ENCODE measurements at places on chromosomes 5 and 9. TPM values are rescaled to one million over a fixed set of nuclear protein-coding genes. Genes with fewer than 3 reads are reported as not detected.
A peak's percentile ranks its signal among the peaks of the same experiment; 100 is the strongest.

DNA sequence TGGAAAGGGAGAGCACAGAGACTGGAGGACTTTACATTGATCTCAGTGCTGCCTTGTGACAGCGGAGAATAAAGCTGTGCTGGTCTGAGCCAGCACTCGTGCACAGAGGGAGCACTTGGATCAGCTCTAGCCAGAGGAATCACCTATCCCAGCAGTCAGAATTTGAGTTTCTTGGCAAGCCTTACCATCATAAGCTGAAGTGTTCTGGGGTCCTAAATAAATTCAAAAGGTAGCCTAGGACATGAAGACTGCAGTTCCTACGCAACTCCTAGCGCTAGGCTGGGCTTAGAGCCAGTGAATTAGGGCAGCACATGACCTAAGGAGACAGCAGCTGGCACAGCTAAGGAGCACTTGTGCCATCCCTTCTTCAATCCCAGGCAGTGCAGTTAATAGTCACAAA is 119.5 kb downstream of the HMHB1 start:
- DNase-seq: no peak

SLC6A18 gene
- not detected for total RNA-seq

GRCh38 chr5:176658817-176659511 is 11.7 kb downstream of the TSPAN17 start:
- no peak for DNase-seq

- DNase-seq: no peak
Measured at GRCh38 chr5:109291090-109291489, 118.7 kb downstream of the PJA2 start.

DNA sequence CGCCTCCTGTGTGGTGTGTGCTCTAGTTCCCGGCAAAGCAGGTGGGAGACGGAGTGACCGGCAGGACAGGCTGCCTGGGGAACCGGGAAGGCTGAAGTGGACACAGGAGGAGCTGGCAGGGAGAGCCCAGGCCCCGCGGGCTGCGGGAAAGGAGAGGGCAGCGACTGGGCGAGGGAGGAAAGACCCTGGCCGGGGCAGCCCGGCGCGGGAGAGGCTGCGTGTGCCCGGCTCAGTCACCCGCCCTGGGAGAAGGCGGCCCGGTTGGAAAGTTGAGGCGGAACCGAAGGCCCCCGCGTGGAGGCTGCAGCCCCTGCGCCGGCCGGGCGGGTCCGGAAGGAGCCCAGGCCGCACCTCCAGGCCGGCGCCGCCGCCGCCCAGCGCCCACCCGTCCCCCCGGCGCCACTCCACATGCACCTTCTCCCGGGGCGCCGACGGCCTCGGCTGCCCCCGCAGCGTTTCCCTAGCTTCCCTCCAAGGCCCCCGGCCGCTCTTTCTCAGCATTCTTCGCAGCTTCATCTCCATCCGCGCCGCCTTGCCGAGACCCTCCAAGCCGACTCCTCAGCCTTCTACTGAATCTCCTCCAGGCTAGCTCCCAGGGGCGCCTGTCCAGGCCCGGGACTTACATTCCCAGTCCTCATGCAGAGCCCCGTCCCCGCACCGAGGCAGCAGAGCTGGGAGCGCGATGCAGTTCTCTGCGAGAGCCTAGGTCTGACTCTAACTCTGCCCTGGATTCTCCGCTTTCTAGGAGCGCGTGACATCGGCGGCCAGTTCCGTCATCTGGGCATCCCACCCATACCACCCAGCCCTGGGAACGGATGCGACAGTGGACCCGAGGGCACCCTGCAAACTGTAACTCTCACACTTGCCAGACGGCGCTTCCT is 152.0 kb downstream of the ERCC6L2 start:
- no peak for DNase-seq

MYMK gene
- total RNA-seq: not detected

SPATA31D4 gene
- total RNA-seq: not detected

QRFP gene
- not detected for total RNA-seq

DNA sequence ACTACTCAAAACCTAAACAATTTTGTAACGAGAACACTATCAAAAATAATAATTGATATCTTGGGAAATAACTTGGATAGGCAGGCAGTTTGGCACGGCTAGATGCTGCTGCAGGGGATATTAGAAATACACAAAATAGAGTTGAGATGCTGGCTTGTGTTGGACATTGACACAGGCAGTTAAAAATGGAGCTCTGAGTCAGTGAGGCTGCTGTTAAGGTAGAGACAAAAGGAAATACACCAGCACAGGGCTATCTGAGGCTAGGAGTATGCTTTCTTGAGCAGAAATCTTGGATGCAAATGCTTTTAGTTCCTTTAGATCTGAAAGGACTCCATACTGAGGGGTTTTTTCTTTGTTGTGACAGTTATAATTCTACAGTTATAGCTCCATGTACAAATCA is 16.6 kb downstream of the TENT2 start:
- no peak for DNase-seq

DNA sequence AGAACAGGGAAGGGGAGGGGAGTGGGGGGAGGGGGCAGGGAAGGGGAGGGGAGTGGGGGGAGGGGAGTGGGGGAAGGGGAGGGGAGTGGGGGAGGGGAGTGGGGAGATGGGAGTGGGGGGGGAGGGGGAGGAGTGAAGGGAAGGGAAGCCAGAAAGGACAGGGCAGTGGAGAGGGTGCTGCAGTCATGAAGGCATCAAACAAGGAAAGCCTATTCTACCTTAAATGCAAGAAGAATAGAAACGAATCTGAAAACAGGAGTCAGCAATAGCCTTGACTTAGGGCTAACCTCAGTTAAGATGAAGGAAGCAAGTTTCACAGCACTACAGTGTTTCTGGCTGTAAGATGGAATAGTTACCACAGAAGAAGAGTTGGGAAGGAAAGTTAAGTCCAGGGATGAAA is 59.5 kb downstream of the CAMSAP1 start:
- no peak for DNase-seq

DNA sequence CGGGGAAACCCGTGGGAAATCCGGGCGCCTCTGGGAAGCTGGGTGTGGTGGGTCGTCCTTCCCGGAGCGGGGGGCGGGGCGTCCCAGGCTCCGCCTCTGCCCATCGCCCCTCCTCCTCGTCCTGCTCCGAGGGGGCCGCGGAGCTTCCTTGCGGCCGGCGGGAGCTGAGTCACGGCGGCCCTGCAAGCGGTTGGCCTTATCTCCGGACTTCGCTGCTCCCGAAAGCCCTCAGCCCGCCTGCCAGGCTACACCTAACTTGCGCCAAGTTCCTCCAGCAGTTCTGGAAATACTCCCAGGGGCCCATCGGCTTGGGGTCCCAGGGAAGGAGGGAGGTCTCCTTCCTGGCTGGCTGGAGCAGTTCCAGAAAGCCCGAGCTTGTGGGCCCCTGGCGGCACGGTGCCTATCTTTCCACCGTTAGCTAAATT is 54.1 kb upstream of the CDKN2AIPNL start:
- peak; percentile 93 for DNase-seq

MLANA gene
- total RNA-seq: not detected

- no peak for DNase-seq
Measured at GRCh38 chr9:121434969-121435368, 64.7 kb downstream of the GGTA1 start.

DNA sequence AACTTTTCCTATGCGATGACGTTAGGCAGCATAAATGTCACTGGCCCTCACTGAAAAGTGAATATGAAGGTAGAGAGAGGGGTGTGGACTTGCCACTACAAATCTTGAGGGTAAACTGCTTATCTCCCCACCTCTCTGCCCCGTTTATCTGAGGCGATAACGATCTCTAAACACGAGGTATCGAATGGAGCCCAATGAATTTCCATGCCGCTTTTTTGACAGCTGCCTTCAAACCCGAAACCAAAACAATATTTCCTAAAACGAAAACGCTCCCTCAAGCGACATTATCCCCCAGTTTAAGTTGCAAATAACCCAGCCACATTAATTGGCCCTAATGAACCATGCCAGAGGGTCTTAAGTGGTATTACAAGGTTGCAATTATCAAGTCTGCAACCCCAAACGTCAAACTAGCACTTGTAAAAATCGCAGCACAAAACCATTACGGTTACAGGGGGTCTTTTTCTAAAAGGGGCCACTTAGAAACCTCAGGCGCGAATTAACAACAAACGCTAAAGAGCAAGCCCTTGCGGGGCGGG is 1.4 kb downstream of the NR3C1 start:
- no peak for DNase-seq

ADCY2 gene
- 3.3 TPM for total RNA-seq

GRCh38 chr5:68140763-68141162 is 74.8 kb upstream of the PIK3R1 start:
- DNase-seq: no peak

DNA sequence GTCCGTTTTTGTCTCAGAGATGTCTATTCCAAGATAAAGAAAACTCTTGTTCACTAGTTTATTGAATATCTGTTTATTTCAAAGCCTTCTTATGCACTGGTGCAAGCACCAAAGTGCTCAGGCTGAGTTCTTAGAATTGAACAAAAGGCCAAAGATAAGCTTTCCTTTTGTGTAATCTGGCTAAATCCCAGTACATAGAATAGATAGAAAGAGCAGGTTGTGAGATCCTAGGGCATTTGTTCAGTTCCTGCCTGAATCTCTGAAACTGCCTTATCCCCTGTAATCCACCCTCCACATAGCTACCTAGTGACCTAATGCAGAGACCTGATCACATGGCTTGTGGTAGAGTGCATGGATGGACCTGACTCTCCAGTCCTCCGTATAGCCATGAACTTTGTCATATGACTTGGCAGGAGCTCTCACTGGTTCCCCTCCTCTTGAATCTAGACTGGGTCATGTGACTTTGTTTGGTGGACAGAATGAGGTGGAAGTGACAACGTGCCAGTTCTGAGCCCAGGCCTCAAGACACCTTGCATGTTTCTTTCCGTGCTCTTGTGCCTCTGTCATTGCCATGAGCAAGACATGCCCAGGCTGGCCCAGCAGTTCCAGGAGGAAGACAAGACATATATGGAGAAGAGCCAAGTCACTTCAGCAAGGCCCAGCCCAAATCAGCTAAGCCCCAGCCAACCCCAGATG is 139.3 kb upstream of the SHB start:
- no peak for DNase-seq

DOCK8 gene
- total RNA-seq: 9.5 TPM

FOCAD gene
- 50.1 TPM for total RNA-seq

DNA sequence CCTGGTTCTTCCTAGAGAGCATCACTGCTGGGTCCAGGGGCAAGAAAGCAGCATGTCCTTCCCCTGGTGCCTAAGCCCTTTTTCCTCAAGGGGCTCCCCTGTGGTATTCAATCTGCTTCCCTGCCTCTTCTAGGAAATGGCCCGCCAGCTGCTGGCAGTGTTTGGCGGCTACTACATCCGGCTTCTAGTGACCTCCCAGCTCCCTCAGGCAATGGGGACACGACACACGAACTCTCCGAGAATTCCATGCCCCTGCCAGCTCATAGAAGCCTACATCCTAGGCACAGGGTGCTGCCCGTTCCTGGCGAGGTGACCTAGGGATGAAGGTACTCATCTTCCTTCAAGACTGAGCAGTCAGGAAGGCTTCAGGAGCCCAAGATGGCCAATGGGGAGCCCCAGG is 14.6 kb downstream of the TEX53 start:
- DNase-seq: no peak

- no peak for DNase-seq
Measured at GRCh38 chr9:136678624-136679023, 8.6 kb downstream of the AGPAT2 start.

GRCh38 chr9:16726718-16727451 is 143.6 kb downstream of the BNC2 start:
- peak; percentile 91 for DNase-seq

DNA sequence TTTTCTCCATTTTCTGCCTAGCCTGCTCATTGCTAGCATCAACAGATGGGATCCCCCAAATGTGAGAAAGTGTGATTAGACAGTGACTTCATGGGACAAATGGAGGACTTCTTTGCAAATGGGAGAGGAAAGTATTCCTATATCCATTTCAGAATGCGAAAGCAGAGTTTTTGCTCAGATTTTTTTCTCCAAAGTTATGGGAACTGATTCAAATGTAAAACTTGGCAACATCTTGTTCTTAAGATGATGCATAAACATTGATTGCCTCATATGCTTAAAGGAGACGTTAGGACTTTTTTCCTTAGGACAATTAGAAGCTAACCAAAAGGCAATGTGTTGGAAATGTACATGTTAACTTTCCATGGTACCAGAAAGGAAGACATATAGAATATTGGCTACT is 704.3 kb upstream of the ZNF608 start:
- no peak for DNase-seq

- DNase-seq: peak; percentile 48
Measured at GRCh38 chr5:181043285-181044092, 3.4 kb downstream of the BTNL9 start.

HRCT1 gene
- total RNA-seq: 12.5 TPM

PAPPA gene
- total RNA-seq: 5.7 TPM

DNA sequence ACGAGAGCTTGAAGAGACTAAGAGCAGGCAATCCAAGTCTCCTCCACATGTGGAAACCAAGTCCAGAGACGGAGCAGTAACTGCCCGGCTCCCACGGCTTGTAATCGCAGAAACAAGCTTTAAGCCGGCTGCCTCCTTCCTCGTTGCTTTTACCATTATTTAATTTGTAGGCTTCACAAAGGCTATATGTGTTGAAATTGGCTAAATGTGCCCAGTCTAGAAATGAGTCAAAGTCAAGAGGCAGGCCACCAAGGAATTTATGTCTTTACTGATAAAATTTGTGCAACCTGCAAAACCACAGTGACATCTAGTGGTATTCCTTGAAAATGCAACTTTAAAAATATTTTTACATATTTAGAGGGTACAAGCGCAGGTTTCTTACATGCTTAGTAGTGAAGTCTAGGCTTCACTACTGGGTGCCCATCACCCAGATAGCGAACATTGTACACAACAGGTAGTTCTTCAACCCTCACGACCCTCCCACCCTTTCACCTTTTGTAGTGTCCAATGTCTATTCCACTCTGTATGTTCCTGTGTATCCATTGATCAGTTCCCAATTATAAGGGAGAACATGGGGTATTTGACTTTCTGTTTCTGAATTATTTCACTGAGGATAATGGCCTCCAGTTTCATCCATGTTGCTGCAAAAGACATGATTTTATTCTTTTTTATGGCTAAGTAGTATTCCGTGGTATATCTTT is 33.5 kb upstream of the EBF1 start:
- peak; percentile 64 for DNase-seq

- DNase-seq: no peak
Measured at GRCh38 chr5:83562791-83563557, 91.4 kb downstream of the VCAN start.

CCL27 gene
- not detected for total RNA-seq

- no peak for DNase-seq
Measured at GRCh38 chr5:147113967-147114366, 120.9 kb upstream of the STK32A start.

DNA sequence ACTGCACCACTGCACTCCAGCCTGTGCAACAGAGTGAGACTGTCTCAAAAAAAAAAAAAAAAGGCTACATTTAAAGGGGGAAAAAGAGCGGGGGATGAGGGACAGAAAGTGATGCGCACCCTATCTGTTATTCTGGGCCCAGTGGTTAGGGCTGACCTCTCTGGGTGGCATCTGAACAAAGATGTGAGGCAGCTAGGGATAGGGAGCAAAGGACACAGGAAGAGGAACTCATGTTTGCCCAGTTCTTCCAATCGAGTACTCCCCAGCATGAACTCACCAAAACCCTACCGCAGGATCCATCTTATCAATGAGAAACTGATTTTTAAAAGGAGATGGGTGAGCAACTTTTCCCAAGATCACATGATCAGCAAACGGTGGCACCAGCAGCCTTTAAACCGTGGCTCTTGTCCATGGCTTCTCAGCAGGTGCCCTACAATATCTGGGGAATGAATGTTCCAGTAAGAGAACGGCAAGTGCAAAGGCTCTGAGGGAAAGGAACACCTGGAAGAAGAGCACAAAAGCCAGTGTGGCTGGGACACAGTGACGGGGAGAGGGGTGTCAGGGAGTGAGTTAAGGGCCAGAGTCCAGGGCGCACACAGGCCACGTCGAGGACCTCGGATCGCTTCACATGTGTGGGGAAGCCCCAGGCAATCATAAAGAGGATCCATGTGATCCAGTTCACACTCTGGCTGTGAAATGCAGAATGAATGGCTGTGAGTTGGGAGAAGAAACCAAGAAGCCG is 22.0 kb downstream of the RAPGEF1 start:
- DNase-seq: no peak

All from right atrium auricular region (tissue), 2 donors.